ENCODE measurements at places on chromosomes 4 and X.

DNA sequence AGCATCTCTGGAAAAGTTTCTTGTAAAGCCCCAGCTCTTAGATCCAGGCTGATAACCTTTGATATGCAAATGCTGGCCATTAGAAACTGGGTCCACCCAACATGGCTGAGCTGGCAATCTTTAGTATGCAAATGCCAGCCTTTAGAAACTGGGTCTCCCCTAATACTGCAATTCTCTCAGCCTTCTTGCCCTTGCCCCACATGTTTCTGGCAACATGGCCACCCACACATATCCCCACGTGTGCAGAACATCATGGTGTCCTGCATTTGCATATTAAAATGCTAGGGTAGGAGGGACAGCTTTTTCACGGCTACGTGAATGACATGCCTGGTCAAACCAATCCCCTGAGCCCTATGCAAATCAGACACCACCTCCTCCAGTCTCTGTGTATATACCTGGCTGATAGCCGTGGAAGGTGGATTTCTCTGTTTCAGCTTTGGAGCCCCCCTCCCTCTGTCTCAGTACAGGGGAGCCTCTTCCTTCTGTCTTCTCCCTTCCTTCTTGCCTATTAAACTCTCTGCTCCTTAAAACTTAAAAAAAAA lies 344.0 kb upstream of the NWD2 start:
- no peak for DNase-seq

GRCh38 chrX:8668813-8669212 lies 63.1 kb downstream of the ANOS1 start:
- DNase-seq: no peak

GRCh38 chr4:37837446-37837845 lies 11.0 kb downstream of the PGM2 start:
- DNase-seq: no peak

- DNase-seq: no peak
Measured at GRCh38 chr4:113025416-113025815, 24.0 kb upstream of the ANK2 start.

DNA sequence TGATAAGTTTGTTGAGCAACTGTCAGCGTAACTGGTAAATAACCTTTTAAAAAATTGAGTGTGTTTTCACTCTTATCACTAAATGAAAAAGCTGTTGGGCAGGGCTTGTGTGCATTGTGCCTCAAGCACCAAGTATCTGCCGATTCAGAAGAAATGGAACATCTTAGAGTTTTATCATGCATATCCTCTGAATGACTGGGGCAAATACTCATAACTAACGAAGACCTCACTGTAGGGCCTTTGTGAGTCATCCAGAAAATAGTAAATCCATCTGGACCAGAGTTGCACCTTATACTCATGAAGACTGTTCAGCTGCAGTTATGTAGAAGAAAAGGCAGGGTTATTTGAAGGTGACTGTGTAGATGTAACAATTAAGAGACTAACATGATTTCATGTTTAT lies 222.1 kb downstream of the CAMK2D start:
- DNase-seq: no peak

DNA sequence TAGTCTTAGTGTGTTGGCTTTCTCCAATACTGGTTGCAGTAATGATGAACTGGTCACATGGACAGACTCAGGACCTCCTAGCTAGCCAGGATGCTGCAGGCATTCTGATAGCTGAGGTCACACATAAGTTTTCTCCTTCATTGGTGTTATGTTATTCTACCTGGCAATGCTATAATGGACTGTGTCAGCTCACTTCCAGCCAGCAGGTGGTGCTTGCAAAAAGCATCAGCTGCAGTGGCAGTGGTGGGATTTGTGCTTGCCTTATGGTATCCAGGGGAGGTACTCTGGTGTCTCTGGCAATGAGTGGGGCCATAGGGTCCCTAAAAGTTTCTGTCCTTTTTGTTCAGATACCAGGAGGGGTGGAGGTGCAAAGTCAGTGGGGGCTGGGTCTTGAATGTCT lies 33.6 kb downstream of the ZNF330 start:
- DNase-seq: no peak

DNA sequence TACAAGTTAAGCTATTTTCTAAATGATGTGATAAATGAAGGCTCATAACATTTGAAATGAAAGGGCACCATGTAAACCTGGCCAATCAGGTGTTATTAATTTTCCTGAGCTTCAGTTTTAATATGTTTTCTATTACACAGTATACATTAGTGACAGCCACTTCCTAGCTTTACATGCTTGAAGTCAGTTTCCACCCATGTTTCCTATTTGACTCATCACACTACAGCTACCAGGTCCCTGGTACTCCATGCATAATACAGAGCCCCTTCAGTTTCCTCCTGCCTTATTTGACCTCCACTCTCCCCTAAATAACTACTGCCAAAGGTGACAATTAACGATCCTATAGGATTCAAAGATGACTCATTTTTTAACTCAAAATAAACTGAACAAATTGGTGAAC lies 18.3 kb downstream of the ZNF518B start:
- no peak for DNase-seq

GRCh38 chr4:96103086-96103485 lies 263.2 kb downstream of the PDHA2 start:
- DNase-seq: no peak

GRCh38 chr4:67743194-67743593 lies 11.0 kb downstream of the GNRHR start:
- DNase-seq: no peak

GRCh38 chrX:149286940-149287349 lies 218.2 kb downstream of the IDS start:
- DNase-seq: peak; percentile 7

- DNase-seq: no peak
Measured at GRCh38 chr4:63589796-63590195, 819.5 kb downstream of the TECRL start.

GRCh38 chr4:124097447-124097846 lies 615.1 kb downstream of the ANKRD50 start:
- no peak for DNase-seq

- DNase-seq: no peak
Measured at GRCh38 chrX:29834764-29835163, 380.6 kb upstream of the MAGEB2 start.

DNA sequence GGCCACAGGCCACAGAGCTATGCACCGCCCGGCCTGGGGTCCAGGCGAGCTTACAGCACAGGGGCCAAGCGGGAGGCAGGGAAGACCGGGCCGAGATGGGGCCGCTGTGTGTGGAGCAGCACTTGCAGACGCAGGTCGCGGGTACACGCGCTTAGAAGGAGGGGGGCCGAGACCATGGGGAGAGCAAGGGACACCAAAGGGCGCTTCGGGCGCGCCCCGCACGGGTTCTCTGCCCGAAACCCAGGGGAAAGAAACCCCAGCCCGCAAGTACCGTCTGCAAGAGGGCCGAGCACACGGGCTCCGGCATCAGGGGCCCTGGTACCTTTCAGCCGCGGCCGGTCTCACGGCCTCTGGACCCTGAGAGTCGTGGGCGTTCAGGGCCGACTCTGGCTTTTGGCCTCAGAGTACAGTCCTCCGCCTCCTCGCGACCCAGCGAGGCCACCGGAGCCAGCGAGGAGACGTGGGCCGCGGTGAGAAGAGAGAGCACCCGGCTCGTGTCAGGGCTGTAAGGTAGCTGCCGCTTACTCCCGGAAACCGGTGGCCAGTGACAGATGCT lies 342 bp downstream of the EOLA2 start:
- no peak for DNase-seq

DNA sequence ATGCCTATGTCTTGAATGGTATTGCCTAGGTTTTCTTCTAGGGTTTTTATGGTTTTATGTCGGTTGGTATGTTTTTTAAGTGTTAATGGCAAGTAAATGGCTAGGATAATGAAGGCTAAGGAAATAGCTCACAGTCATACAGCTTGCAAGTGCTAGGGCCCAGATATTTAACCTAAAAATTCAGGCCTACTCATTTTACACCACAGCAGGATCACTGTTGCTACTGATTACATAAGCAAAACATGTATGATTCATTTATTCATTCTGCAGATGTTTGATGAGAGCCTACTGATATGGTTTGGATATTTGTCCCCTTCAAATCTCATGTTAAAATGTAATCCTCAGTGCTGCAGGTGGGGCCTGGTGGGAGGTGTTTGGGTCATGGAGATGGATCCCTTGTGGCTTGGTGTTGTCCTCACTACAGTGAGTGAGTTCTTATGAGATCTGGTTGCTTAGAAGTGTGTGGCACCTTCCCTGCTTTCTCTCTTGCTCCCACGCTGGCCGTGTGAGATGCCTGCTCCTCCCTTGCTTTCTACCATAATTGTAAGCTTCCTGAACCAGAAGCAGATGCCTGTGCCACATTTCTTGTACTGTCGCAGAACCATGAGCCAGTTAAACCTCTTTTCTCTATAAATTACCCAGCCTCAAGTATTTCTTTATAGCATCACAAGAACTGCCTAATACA lies 175.5 kb downstream of the MAPK10 start:
- DNase-seq: no peak

DNA sequence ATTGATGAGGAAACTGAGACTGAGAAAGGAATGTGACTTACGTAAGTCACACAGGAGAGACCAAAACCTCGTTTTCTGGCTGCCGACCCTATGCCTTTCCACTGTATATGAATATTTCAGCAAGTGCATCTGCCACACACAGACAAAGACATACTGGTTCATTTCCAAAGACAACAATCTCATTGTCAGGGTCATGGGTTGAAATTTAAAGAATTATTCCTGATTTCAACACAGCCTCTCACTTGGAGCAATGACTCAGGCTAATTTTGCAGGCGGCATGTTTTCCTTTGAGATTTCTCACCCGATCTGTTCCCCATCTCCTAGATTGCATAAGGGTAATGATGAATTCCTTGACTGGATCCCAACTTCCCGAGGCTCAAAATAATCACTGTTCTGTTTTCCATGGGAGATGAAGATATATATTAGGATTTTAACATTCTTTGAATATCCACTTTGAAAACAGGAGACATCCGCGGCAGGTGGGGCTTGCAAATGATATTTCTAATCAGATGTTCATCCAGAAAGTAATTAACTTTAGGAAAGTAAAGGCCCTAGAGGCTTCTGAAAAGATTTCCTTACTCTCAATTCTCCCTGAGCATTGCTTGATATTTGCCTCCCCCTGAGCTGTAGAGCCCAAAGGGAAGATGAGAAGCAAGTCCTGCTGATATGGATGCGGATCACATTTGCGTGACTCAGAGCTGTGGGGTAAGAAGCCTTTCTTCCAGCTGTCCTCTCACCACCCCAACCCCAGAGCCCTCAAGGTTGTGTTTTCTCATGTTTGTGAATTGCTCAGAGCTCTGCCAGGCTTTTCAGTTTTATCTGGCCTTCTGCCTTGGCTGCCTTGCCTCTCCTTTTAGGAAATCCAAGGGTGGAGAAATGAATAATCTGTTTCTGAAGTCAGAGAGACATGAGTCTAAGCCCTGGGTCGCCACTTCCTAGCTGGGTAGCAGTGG lies 361.1 kb upstream of the BOD1L1 start:
- DNase-seq: no peak

All from stimulated activated CD8-positive, alpha-beta memory T cell treated with anti-CD3 and anti-CD28 coated beads, Interleukin-15, amount 100 ng/mL, for 4 hours (primary cell).